ENCODE measurements at places on chromosomes 6 and 20.

DNA sequence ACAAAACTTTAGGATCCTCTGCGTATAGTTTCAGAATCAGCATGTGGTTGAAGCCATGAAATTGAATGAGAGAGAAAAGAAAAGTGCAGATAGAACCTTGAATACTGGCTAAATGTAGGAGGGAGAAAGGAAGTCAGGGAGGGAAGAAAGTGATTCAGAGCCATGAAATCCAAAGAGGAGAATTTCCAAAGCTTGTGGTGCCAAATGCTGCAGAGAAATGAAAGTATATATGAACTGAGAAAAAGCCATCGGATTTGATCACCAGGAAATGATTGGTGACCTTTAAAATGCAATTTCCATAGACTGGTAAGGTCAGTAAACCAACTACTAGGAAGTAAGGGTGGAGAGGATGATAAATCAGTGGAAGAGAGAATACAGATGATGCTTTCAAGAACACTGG is 142.3 kb downstream of the TFAP2A start:
- DNase-seq, result no peak

- DNase-seq, result no peak
These were observed 209.6 kb upstream of the SSTR4 start for GRCh38 chr20:22825546-22825945.

DNA sequence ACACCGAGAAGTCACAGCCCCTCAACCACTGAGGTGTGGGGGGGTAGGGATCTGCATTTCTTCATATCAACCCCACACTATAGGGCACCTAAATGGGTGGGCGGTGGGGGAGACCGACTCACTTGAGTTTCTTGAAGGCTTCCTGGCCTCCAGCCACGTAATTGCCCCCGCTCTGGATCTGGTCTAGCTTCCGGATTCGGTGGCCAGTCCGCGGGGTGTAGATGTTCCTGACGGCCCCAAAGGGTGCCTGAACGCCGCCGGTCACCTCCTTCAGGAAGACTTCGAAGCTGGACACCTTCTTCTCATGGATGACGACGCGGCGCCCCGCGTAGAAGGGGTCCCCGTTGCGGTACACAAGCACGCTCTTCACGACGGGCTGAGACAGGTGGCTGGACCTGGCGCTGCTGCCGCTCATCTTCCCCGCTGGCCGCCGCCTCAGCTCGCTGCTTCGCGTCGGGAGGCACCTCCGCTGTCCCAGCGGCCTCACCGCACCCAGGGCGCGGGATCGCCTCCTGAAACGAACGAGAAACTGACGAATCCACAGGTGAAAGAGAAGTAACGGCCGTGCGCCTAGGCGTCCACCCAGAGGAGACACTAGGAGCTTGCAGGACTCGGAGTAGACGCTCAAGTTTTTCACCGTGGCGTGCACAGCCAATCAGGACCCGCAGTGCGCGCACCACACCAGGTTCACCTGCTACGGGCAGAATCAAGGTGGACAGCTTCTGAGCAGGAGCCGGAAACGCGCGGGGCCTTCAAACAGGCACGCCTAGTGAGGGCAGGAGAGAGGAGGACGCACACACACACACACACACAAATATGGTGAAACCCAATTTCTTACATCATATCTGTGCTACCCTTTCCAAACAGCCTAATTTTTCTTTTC is at the start of gene DCDC2:
TSS of gene DCDC2 (minus strand) at position 724 of the 883 bp plus-strand sequence. CDS start at position 415, 309 bp downstream.
- DNase-seq, result peak; percentile 89

GRCh38 chr6:398558-399078 is 7.1 kb downstream of the IRF4 start:
- no peak for DNase-seq

Data from left lung (tissue), 14 donors.